ENCODE measurements at places on chromosomes 3 and 15. TPM values are rescaled to one million over a fixed set of nuclear protein-coding genes. Genes with fewer than 3 reads are reported as not detected.

Gene DLEC1
- total RNA-seq = 3.5 TPM

DNA sequence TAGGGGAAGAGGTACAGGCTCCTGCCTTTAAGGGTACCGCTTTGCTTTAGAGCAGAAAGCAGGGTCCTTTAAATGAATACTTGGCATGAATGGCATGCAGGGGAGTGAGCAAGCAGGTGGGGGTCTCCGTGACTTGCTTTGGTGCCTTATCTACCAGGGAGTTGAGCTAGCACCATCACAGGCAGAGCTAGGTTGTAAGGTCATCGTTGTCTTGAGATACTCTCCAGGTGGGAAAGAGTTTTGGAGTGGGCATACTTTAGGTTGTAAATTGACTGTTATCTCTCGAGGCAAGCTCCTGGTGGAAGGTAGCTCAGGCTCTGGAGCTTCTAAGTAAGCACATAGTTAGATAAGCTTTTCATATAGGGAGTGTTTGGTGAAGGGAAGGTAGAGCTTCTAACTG lies 5.6 kb downstream of the GASK1A start:
- no peak for DNase-seq

GRCh38 chr3:192812743-192813383 lies 85.5 kb upstream of the FGF12 start:
- no peak for DNase-seq

- DNase-seq = no peak
Measured at GRCh38 chr3:128187495-128187894, 34.2 kb downstream of the EEFSEC start.

DNA sequence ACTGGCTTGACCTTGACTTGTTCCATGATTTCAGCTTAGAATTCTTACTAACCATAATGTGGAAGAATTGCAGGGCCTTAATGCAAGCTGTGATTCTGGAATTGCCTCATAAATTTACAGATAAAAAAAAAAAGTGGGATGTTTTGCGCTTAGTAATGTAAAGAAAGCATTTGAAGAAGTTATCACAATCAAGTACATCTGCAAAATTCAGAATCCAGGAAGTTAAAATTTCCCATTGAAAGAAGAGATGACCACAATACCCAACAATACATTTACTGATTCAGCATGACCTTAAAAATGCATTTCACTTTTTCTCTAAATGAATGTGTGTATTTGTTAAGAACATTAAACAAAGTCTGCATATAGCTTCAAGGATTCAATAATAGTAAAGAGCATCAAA lies 65.1 kb upstream of the CCNL1 start:
- DNase-seq = no peak

All from dorsolateral prefrontal cortex (tissue), 122 donors.